ENCODE measurements at places on chromosomes 6 and 20. TPM values are rescaled to one million over a fixed set of nuclear protein-coding genes. Genes with fewer than 3 reads are reported as not detected.

Gene ZNF133
- 4.2 TPM for total RNA-seq

Gene RIPOR3
- 13.2 TPM for total RNA-seq

DNA sequence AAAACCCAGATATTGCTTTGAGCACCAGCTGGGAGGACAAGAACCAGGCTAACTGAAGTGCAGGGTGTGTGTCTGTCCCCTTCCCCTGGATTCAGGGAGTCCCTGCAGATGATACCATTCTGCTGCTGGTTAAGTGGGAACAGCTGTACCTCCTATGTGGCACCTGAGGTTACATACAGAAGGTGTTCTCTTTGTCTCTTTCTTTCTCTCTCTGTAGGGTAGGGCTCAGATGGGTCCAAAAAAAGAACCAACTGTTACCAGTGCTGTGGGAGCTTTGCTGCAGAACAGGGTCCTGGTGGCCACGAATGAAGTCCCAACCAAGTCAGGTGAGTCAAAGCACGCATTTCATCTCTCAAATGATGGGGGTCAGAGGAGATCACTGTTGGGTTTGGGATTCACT is 38.6 kb downstream of the ZC2HC1B start:
- no peak overlapping the region for H3K27ac ChIP-seq
- H3K4me3 ChIP-seq, result no peak overlapping the region
- no peaks in the 10 kb centered on the region for H3K36me3 ChIP-seq
- no peaks in the 10 kb centered on the region for H3K27me3 ChIP-seq

DNA sequence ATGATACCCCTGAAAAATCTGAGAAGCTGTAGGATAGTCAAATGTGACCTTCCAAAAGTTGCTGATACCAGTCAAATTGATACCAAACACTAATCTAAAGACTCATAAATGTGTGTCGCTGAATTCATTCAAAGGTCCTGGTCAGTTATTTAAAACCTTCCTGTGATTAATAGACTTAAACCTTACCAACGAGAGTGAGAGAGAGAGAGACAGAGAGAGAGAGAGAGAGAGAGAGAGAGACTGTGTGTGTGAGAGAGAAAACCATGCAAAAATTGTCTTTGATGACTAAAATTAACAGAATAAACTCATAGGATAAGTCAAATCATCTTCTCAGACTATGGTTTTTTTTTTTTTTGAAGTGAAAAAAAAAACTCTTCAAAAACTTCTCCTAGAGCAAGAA is 370.9 kb upstream of the HS3ST5 start:
- no peak overlapping the region for H3K27ac ChIP-seq
- no peaks in the 10 kb centered on the region for H3K4me1 ChIP-seq
- DNase-seq, result no peak
- H3K27me3 ChIP-seq, result no peaks in the 10 kb centered on the region
- no peaks in the 10 kb centered on the region for H3K36me3 ChIP-seq

DNA sequence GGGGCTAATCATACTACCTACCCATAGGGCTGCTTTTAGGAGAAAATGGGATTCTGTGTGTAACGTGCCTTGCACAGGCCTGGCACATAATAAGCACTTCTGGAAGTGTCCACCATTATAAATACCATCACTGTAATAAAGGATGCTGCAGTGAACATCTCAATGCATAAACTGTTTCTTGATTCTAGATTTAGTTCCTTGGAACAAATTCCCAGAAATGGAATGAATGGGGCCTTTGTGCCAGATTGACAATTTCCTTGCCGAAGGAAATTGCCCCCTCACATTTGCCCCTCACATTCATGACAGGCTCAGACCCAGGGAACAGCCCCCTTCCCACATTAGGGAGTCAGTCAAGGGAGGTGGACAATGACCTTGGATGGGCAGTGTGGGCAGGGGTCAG is 29.2 kb downstream of the BPIFB4 start:
- DNase-seq, result no peak
- no peaks in the 10 kb centered on the region for H3K36me3 ChIP-seq

- no peak for DNase-seq
- no peaks in the 10 kb centered on the region for H3K36me3 ChIP-seq
- no peaks in the 10 kb centered on the region for H3K27me3 ChIP-seq
These were observed 72.1 kb upstream of the EPB41L1 start for GRCh38 chr20:36082315-36082915.

GRCh38 chr6:170035901-170036304 is 255.0 kb downstream of the DLL1 start:
- DNase-seq, result peak; percentile 22
- H3K4me3 ChIP-seq, result no peak overlapping the region
- H3K27me3 ChIP-seq, result no peaks in the 10 kb centered on the region
- H3K27ac ChIP-seq, result no peak overlapping the region

Gene CALHM6
- 7.6 TPM for total RNA-seq

DNA sequence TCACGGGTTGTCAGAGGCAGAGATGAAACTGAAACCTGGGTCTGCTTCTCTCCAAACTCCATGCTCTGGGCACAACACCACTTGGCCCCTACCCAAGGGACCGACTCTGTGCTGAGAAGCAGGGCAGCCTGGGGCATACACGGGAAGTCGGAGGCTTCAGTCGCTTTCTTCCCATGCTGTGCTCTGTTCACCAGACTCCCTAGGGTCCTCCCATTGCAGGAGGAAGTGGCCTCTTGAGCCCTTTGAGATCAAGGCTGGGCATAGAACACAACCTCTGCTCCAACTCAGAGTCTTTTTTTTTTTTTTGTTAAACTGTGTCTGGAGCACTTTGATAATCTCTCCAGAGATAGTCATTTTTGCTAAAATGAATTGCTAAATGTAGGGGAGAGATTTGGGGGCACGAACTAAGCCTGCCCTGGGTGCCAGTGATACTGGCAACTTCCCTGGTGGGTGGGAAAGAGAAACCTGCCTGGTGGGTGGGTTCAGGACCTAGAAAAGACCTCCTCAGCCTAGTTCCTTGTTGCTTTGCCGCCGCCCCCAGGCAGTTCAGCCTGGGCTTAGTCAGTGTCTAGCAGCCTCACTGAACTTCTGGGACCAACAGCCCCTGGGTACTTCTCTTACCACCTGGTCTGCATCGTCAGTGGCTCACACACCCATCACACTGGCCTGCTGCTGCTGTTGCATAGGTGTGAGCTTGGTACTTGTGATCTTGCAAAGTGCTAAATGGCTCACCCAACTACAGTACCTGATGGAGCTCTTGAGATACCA is 62.0 kb downstream of the PPP1R14C start:
- no peak overlapping the region for H3K4me3 ChIP-seq
- no peak overlapping the region for H3K27ac ChIP-seq
- no peaks in the 10 kb centered on the region for H3K27me3 ChIP-seq
- H3K4me1 ChIP-seq, result no peaks in the 10 kb centered on the region
- no peak for DNase-seq

Gene HS3ST5
- total RNA-seq, result not detected

- no peak overlapping the region for H3K27ac ChIP-seq
- H3K4me3 ChIP-seq, result no peak overlapping the region
- no peaks in the 10 kb centered on the region for H3K36me3 ChIP-seq
- H3K4me1 ChIP-seq, result no peaks in the 10 kb centered on the region
These were observed 227.5 kb upstream of the MYLIP start for GRCh38 chr6:15901141-15902115.

Gene MRAP2
- total RNA-seq, result not detected

Gene AKAP7
- 16.3 TPM for total RNA-seq

DNA sequence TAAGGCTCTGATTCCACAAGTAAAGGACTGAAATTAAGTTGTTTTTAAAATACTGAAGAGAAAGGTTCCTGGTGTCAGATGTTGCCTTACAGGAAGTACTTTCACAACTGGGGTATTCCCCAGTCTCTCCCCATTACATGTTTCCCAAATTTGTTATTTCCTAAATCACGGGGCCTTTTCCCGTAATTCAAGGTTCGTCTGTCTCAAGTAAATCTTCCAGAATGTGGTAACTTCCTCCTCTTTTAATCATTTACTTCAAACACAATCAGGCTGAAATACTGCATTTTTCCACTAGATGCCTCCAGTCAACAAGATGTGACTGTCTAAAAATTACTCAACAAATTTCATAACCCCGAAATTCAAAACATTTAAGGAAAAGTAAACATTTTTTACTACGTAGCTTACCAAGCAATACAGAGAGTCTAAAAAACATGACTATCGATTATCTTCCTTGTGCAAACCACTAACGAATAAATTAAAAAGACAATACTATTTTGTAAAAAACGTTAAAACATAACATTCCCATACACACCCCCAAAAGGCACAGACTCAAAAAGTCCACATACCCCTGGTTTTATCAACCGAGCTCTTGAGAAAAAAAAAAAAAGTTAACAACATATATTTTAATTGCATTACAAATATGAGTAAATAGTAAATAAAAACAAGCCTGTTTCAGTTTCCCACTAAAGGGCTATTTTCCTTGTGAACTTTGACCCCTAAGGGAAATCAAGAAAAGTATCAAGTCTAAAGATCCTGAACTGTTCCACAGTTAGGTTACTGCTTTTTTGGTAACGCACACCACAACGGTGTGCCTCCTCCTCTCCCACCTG is 1.7 kb downstream of the SOD2 start:
- no peak for DNase-seq
- peak overlapping the region; percentile 92 for H3K4me3 ChIP-seq
- H3K27ac ChIP-seq, result peak overlapping the region; percentile 98
- no peaks in the 10 kb centered on the region for H3K4me1 ChIP-seq
- H3K27me3 ChIP-seq, result no peaks in the 10 kb centered on the region

Gene KCNQ5
- total RNA-seq, result not detected

Gene ZC3H12D
- 0.98 TPM for total RNA-seq

DNA sequence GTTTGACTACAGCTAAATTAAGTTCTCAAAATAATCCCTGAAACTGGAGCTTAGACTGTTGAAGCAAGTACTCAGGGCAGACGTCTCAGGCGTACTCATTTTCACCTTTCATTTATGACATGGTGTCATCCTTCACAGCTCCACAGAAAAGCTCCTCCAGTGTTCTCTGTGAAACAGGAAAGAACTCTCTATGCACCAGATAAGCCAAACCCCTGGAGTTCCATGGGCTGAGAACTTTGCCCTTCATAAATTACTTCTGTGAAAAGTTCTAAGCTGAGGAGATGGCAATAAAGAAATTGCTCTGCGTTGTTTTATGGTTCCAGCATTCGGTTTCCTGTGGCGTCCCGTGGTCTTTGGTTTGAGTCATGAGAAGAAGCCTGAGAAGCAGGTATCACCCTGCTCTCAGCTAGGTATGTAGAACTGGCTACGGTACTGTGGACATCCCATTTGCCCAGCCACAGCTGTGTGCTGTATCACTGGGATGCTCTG is 20.2 kb upstream of the RREB1 start:
- no peak for DNase-seq
- H3K4me1 ChIP-seq, result no peaks in the 10 kb centered on the region
- H3K27me3 ChIP-seq, result no peaks in the 10 kb centered on the region
- no peak overlapping the region for H3K27ac ChIP-seq

DNA sequence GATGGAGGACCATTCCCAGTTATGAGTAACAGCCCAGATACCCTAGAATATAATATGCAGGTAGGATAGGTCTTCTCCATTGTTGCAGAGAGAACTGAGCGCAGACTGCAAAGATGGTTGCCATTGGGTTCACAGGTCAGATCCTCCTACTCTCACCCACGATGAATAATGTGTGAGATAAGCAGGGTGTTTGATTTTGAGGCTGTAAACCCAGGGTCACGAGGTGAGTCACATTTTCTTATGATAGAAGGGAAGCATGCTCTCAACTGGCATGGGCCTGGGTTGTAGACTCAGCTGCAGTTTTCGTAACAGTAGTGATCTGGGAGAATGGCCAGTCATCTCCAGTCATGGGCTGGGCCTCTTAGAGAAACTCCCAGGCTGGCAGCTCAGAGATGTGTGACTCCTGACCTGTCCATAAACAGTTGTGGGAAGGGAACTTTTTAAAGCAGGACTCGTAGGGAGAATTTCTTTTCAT is 74.2 kb downstream of the CD164 start:
- H3K4me1 ChIP-seq, result no peaks in the 10 kb centered on the region
- H3K36me3 ChIP-seq, result no peaks in the 10 kb centered on the region
- no peak overlapping the region for H3K4me3 ChIP-seq
- H3K27me3 ChIP-seq, result no peaks in the 10 kb centered on the region
- DNase-seq, result peak; percentile 66

- H3K4me1 ChIP-seq, result no peaks in the 10 kb centered on the region
- no peaks in the 10 kb centered on the region for H3K27me3 ChIP-seq
- no peak for DNase-seq
- H3K36me3 ChIP-seq, result no peaks in the 10 kb centered on the region
- H3K4me3 ChIP-seq, result no peak overlapping the region
- no peak overlapping the region for H3K27ac ChIP-seq
These were observed 297.8 kb downstream of the PRL start for GRCh38 chr6:21999012-21999528.
